ENCODE measurements at places on chromosomes 11 and 22.

DNA sequence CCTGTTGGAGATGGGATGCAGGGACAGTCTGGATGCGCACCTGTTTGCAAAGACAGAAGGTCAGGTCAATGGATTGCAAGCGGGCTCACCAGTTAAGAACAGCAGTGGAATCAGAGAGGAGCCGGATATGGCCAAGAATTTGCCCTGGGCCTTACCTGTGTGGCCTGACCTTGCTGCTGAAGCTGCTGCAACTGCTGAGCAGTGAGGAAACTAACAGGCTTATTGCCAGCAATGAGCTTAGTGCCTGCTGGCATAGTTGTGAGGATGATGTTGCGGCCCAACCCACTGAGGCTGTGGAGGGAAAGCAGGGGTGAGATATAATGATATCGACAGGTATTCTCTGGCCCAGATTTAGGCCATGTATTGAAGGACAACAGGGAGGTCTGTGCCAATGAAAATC, 30.6 kb downstream of the NFRKB start:
- DNase-seq: no peak

DNA sequence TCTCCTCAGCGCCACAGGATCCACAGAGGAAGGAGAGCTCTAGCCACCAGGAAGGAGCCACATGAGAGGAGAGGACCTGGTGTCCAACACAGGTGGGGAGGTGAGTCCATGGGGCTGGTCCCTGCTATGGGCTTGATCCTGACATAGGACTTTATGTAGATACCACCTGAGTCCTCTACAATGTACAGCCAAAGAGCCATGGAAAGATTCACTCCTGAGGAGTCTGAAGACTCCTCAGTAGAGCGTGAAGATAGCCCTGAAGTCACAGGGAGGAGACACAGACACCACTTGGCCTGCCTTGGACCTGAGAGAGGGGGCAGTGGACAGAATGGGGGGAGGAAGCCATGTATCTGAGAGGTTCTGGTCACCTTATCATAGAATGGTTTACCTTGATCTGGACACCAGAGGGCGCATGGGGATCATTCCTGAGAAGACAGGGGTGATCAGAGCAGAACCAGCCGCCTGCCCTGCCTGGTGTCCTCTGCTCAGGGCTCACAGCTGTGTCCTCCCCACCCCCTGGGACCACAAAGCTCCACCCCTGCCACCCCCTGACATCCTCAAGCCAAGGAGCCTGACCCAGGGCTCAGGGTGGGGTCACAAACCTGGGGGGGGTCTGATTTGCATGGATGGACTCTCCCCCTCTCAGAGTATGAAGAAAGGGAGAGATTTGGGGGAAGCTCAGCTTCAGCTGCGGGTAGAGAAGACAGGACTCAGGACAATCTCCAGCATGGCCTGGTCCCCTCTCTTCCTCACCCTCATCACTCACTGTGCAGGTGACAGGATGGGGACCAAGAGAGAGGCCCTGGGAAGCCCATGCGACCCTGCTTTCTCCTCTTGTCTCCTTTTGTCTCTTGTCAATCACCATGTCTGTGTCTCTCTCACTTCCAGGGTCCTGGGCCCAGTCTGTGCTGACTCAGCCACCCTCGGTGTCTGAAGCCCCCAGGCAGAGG, 77.0 kb downstream of the ZNF280B start:
- DNase-seq: peak; percentile 1

DNA sequence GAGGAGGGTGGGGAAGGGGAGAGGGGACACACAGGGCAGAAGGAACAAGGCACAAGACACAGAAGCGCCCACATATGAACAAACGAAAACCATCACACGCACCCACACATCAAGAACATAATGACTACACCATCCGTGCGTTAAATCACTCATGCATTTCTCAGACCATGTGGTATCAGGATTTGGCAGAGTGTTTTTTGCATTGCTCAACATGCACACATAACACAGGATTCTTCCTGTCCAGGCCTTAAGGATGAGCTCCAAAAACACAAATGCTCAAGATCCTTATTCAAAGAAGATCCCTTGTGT, 309.5 kb downstream of the CADM1 start:
- DNase-seq: peak; percentile 31

- DNase-seq: no peak
These were observed 56.4 kb downstream of the DHCR7 start for GRCh38 chr11:71391796-71392195.

- peak; percentile 32 for DNase-seq
These were observed 230.4 kb upstream of the MTNR1B start for GRCh38 chr11:92739041-92739440.

DNA sequence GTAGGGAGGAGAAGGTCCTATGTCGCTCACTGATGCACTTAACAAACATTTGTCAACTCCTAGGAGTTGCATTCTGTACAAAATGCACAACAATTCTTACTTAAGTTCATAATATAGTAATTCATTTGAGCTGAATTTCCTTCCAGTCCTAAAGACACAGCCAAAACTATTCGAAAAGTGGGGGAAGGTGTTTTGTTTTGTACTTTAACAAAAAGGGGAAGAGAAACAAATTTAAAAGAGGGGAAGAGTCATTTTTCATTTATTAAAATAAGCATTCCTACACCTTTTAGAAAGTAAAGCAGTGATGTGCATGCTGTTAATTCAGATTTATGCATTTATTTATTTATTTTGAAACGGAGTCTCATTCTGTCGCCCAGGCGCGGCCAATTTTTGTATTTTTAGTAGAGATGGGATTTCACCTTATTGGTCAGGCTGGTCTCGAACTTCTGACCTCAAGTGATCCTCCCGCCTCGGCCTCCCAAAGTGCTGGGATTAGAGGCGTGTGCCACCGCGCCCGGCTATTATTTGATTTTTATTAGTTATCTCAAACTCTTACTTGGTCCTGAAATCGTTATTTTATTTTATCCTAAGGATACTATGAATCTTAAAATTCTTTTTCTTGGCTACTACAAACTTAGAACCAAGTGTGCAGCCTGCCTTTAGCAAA, 1.1 kb upstream of the FANCF start:
- no peak for DNase-seq

DNA sequence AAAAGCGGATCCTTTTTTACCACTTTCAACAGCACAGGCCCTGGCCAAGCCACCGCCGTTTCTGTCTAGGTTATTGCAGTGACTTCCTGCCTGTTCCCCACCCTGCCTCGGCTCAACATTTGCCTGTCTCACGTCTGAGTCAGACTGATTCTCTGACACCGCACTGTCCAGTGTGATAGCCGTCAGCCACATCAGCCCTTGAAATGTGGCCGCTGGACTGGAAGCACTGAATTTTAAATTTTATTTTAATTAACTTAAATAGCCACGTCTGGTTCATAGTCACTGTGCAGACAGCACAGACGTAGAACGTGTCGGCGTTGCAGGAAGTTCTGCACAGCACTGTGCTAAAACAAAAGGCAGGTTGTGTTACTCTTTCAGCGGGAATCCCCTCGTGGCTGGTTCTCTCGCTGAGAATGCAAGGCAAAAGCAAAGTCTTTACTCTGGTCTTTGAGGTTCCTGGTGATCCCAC, 56.3 kb upstream of the ADSL start:
- DNase-seq: no peak

- DNase-seq: no peak
These were observed 2.9 kb downstream of the SLC35C1 start for GRCh38 chr11:45807792-45808238.

DNA sequence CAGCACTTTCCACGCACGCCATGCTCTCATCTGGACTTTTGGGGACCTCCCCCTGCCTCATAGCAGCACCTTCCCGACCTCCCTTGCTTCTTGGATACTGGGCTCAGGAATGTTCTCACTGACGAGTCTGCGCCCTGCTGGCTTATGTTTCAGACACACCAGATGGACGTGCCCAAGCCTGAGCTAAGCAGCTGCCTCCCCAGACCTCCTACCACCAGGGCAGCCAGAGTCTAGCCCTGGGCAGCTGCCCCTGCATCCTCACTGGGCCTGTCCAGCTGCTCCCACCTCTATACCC, 13.2 kb upstream of the RGL4 start:
- DNase-seq: no peak

- no peak for DNase-seq
These were observed 85.5 kb downstream of the MORC2 start for GRCh38 chr22:30882974-30883533.

GRCh38 chr11:119810478-119811232, 81.7 kb upstream of the NECTIN1 start:
- DNase-seq: no peak

DNA sequence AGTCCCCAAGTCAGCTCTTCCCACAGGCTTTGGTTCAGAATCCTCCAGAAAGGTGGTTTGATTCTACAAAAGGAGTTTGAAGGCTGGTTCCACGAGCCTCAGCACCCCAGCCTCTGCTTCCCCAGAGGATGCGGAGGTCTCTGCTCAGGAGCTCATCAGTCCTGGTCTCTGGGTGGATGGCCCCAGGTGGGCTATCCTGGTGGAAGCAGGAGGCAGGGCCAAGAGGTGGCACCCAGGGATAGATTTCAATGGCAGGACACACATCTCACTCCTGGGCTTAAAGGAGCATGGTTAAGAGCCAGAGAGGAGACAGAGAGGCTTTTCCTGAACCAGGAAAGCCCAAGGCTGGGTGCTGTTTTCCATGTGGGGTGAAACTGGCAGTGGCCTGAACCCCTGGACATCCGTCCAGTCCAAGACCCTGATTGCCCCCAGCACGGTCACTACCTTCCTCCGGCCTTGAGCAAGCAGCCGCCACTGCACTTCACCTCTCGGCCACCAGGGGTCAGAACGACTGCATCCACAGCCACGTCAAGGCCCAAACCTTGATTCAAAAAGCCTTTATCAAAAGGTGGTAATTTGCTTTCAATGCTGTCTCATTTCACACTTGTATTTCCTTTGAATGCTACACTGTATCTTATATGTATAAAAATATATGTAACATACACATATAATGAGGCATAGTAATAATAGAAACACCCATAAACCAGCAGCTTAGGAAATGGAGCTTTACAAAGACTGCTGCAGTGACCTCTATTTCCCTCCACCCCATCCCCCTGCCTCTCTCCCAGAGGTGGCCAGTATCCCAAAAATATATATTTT, 19.3 kb upstream of the FXYD2 start:
- peak; percentile 8 for DNase-seq

DNA sequence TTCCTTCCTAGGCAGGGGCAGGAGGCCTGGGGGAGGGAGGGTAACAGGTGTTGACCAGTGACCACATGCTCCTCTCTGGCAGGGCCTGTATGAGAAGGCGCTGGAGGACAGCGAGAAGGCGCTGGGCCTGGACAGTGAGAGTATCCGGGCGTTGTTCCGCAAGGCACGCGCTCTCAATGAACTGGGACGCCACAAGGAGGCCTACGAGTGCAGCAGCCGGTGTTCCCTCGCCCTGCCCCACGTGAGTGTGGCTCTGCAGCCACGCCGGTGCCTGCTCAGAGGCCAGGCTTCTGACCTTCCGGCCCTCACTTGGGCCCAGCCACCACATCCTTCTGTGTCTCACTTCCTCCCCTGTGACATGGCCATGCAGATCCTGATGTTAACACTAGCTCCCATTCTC, 25.8 kb downstream of the ZC3H7B start:
- no peak for DNase-seq
